ENCODE measurements at places on chromosomes 7 and 10. TPM values are rescaled to one million over a fixed set of nuclear protein-coding genes. Genes with fewer than 3 reads are reported as not detected.

Gene SPRN
- not detected for total RNA-seq

Gene GPR26
- 0.03 TPM for total RNA-seq

Gene HOXA5
- 10.3 TPM for total RNA-seq

Gene ANKRD1
- not detected for total RNA-seq

Gene C10orf105
- not detected for total RNA-seq

Gene COBL
- 9.2 TPM for total RNA-seq

Gene SLC13A1
- not detected for total RNA-seq

Gene MMP21
- not detected for total RNA-seq

Gene ACTR3C
- total RNA-seq: not detected

Measured in SK-MEL-5 (cell line).